ENCODE measurements at places on chromosomes 5 and 9. TPM values are rescaled to one million over a fixed set of nuclear protein-coding genes. Genes with fewer than 3 reads are reported as not detected.

Gene TBCA
- 106 TPM for total RNA-seq

Gene ISL1
- 0.52 TPM for total RNA-seq

Gene SHISAL2B
- total RNA-seq, result not detected

Gene PCDHA1
- not detected for total RNA-seq

Gene GPR150
- total RNA-seq, result under 0.01 TPM

Gene ACOT12
- 0.52 TPM for total RNA-seq

Data from skeletal muscle tissue (tissue), 5 donors.